Stimulated activated CD8-positive, alpha-beta memory T cell treated with anti-CD3 and anti-CD28 coated beads, Interleukin-2, amount 100 ng/mL, for 1 hour (primary cell): ENCODE measurements at places on chromosomes 1 and 21.

DNA sequence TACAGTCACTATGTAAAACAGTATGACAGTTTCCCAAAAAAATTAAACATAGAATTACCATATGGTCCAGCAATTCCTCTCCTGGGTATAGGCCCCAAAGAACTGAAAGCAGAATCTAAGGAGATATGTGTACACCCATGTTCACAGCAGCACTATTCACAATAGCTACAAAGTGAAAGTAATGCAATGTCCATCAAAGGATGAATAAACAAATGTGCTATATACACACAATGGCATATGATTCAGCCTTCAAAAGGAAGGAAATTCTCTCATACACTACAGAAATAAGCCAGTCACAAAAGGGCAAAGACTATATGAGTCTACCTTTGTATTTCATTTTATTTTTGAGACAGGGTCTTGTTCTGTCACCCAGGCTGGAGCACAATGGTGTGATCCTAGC lies 120.4 kb downstream of the TOMM20 start:
- no peak for DNase-seq

- DNase-seq: no peak
These were observed 169.4 kb downstream of the GABPA start for GRCh38 chr21:25904044-25904695.

DNA sequence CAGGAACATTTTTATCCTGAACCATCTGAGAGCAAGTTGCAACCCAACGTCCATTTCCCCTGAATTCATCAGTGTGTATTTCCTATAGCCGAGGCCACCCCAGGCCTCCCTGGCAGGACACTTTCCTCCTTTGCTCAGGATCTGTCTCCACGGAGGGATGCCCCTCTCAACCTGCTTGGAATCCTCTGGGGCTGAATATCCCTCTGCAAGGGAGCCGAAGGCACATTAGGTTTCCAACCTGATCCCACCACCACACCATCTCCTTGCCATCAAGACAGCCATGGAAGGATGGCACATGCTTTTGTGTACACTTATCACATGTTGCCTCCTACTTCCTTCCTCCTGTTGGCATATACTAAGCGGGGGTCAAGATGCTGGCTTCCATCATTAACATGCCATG lies 74.8 kb upstream of the EDN2 start:
- no peak for DNase-seq

GRCh38 chr1:90204780-90205179 lies 209.9 kb downstream of the ZNF326 start:
- no peak for DNase-seq

GRCh38 chr1:202961220-202961880 lies 3.2 kb upstream of the ADIPOR1 start:
- DNase-seq: no peak

DNA sequence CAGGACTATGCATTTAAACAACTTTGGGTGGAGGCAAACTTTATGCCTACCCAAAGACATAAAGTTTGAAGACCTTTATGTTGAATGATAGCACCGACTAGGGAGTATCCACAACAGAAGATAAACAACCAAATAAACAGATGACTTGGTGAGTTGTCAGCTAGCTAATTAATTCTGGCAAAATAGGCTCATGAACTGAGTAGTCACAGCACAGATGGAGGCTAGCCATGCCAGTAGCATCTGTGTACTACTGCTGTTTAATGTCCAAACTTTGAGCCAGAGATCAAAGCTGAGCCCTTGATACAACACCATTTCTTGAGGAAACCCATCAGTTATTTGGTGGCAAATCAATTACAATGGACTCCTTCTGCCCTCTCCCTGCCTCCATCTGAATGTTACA lies 40.3 kb upstream of the CCDC190 start:
- no peak for DNase-seq

GRCh38 chr1:37999430-38000232 lies 5.7 kb downstream of the FHL3 start:
- DNase-seq: no peak

- DNase-seq: no peak
These were observed 1017.0 kb downstream of the MRPL39 start for GRCh38 chr21:24590261-24590660.

DNA sequence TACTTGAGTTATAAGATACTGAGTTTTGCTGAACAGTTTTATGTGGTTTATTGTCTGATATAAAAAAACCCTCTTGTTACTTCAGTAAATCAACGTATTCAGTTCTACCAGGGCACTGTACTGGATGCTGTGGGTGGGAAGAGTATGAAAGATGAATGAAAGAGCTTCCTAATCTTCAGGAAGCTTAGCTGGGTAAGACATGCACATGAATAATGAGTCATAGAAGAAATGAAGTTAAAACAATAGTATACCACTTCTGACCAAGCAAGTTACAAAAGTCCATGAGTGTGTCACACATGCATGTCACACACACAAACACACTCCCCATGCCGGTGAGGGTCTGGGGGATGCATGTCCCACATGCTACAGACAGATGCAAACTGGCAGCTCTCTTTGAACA lies 105.9 kb downstream of the SIPA1L2 start:
- DNase-seq: no peak

- DNase-seq: no peak
These were observed 17.1 kb downstream of the ZNF362 start for GRCh38 chr1:33273406-33273805.

- DNase-seq: no peak
These were observed 21.2 kb downstream of the JAM2 start for GRCh38 chr21:25660233-25660632.

DNA sequence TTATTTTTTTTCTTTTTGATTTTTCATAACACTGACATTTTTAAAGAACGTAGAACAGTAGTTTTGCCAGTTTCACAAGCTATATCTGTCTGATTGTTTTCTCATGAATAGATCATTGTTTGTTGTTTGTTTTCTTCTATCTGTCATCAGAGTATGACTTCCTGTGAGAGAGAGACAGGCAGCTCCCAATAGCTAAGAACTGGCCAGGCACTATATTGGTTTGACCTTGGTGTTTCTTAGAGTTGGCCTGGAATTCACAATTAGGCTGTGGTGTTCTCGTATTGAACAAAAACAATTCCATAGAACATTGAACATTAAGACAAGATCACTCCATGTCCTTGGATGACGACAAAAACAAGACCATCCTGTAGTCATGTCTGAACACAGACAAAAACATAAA lies 43.4 kb downstream of the RPS6KC1 start:
- DNase-seq: no peak

- DNase-seq: no peak
These were observed 35.9 kb downstream of the LYPLAL1 start for GRCh38 chr1:219209578-219209977.

DNA sequence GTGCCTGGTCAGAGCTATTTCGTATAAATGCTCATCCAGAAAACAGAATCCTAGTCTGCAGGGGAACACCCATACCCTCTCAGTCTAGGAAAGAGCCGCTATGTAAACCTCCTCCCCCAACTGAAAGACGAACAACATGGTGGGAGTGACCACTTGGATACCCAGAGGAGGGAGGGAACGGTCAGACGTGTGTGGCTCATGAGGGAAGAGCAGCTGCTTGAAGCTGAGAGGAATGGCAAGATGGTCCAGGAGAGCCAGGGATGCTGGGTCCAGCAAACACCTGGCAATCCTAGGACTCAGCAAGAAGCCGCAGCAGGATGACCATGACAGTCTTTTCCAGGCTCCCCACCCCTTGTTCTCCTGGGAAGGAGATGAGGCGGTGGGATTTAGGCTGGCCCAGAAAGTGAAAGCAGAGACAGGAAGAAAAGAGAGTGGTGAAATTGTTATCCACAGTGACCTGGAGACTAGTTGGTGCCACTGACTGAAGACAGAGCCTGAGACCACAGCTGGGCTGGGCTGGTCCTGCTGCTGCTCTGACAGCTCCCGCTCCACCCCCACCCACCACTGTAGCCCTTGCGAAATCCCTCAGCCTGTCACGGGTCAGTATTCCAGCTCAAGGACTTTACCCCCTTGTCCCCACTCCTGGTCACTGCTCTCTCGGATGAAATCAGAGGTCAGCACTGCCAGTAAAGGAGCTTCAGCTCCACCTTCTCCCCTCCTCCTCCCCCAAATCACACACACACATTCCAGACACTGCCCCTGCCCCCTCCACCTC lies 3.6 kb downstream of the CERS2 start:
- DNase-seq: no peak

DNA sequence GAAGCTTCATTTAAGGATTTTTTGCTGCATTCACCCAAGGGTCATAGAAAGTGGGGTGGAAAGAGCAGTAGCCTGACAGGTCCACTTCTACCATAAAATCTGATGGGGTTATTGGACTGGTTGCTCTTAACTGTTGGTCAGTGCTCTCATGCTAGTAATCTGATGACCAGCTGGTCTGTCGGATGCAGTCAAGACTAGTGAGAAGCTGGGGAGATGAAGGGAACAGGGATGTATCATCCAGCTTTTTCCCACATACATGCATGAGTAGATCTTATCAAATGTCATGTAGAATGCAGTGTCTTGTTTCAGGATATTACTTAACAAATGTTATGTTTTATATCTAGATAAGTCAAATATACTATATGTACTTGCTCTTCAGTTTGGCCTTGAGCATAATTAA lies 11.1 kb downstream of the ATP1B1 start:
- DNase-seq: no peak

DNA sequence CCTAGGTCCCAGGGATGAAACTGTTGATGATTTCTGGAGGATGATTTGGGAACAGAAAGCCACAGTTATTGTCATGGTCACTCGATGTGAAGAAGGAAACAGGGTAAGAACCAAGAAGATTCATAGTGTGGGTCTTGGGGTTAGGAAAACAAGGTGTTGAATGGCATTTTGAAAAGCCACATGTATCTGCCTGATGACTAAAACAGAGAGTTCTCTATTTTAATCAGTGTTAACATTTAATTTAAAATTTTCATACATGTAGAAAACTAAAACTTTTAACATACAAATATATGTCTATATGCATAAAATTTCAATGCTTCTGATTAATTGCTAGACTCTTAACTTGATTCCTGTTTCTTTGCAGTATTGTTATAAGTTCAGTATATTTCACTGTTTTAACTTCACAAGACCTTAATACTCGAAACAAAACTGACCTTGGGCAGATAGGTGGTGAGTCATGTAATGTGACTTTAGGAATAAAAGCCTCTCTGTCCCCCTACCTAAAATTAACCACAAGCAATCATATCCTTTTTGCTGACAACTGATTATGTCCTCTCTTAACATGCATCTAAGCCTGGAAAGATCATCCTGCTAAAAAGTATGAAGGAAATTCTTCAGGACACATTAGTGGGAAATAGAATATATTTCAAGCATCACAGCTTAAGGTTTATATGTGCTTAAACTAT lies 95.6 kb downstream of the PTPRC start:
- no peak for DNase-seq

DNA sequence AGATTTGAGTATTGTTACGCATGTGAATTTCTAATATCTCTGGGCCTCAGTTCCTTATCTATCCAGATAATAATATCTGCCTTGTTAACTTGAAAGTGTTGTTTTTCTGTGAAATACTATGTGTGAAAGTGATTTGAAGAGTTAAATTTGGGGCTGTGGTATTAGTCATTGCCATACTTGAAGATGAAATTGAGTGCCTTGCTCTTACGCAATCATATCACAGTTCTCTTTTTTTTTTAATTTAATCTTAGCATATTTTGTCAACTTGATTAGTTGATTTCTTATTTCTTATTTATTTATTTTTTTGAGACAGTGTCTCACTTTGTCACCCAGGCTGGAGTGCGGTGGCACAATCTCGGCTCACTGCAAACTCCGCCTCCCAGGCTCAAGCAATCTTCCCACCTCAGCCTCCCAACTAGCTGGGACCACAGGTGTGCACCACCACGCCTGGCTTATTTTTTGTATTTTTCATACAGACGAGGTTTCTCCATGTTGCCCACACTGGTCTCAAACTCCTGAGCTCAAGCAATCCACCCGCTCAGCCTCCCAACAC lies 31.0 kb downstream of the AGO4 start:
- no peak for DNase-seq

- no peak for DNase-seq
These were observed 195.3 kb upstream of the USP25 start for GRCh38 chr21:15534450-15534886.

GRCh38 chr1:193321242-193321840 lies 134.9 kb upstream of the B3GALT2 start:
- no peak for DNase-seq

DNA sequence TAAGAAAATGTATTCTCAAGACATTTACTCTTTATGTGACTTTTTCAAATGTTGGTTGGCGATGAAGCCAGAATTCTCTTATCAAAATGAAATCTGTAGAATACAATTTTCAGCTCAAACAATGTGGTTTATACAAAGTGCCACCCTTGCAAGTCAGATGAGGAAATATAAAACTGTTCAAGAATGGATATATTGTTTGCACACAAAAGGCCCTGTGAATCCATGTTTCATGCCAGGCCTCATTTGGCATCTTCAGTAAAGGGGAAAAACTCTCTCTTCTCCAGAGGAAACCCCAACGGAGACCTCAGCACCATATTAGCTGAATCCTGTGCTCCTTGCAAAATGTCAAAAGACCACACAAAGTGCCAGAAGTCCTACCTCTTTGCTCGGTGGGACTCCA lies 310.4 kb downstream of the RRAGC start:
- no peak for DNase-seq

- DNase-seq: no peak
These were observed 1.1 kb downstream of the LRRC8C start for GRCh38 chr1:89633800-89634625.

DNA sequence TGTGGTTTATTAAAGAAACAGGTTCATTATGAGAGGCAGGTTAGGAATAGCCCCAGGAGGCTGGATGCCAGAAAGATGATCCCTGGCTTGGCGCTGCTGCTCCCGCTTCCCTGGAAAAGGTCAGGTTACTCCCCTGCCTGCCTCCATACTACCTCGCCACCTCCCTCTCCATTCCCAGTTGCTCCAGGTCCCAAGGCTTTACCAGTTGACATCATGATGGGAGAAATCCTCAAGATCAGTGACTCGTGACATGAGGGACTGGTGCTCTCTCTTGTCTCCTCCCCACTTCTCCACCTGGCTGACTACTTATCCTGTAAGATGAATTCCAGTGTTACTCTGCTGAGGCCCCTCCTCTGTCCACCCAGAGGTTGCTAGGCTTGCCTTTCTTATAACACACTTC lies 19.7 kb downstream of the VASH2 start:
- DNase-seq: no peak

DNA sequence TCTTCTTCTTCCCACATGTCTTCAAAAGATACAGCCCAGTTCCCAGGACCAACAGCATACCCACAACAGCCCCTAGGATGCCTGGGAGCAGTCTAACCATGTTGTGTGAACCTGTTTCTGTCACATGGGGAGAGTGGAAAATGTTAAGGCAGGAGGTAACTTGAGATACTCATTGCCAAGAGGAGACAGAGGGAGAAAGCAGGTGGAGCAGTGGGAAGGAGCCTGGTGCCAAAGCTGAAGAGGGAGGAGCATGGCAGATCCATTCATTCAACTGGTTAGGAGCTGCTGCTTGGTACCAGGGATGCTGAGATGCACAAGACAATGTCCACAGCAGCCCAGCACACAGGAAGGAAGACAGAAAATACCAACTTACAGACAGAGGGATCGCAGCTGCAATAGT lies 149.8 kb upstream of the ETV3 start:
- DNase-seq: no peak

DNA sequence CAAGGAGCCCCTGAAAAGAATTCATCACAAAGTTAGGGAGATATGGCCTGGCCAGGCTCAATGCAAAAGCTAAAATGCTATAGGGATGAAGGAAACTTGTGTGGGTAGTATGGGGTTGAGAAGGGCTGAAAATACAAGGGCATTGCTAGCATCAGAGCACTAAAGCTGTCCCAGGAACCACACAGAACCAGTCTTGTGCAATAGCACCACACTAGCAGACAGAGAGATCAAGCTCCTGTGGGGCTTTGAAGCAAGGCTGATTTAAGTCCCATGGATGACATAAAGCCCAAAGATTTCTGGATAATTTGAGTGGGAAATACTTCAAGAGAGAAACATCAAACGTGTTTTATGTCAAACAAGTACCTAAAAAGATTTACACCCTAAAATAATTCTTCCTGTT lies 97.1 kb downstream of the VAV3 start:
- no peak for DNase-seq
